ENCODE measurements at places on chromosomes 1 and 21.

GRCh38 chr21:46597896-46598343, 7.0 kb downstream of the S100B start:
- DNase-seq, result no peak

DNA sequence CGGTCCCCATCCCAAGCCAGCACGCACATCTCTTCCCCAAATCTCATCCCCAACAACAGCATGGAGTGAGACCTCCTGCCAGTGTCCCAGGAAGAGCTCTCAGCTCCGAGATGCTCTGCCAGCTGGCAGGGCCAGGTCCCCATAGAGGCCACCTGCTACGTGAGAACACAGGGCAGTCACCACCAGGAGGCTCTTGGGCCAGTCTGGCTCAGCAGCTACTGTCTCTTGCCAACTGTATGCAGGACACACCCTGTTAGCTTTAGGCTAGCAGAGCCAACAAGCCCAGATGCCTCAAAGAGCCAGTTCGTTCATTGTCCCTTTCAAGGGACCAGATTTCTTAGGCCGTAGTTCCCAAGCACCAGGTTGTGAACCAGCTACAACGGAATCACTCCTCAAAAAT, 36.9 kb downstream of the FBXO2 start:
- no peak for DNase-seq

GRCh38 chr1:90340606-90341005, 345.7 kb downstream of the ZNF326 start:
- no peak for DNase-seq

GRCh38 chr1:223035724-223036478, 107.1 kb downstream of the TLR5 start:
- no peak for DNase-seq

GRCh38 chr1:38000529-38001455, 4.5 kb downstream of the FHL3 start:
- DNase-seq, result no peak

GRCh38 chr1:54594463-54594862, 28.9 kb downstream of the FAM151A start:
- DNase-seq, result no peak

DNA sequence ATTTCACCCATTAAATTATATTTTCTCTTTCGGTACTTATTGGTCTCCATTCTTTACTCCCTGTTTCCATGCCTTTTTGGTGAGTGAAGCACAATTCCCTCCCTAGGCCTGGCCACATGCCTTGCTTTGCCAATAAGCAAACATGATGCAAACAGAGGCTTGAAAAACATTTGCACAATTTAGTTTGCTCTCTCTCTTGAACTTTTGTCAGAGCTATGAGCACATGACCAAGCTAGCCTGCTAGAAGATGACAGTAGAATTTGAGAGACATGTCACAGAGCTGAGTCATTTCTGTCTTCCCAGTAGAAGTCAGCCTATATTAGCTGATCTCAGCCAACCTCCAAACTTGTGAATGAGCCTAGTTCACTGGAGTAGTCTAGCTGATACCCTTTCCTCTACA, 24.6 kb downstream of the ANGPTL3 start:
- no peak for DNase-seq

- DNase-seq, result no peak
Measured at GRCh38 chr1:233490488-233490887, 123.4 kb upstream of the KCNK1 start.

DNA sequence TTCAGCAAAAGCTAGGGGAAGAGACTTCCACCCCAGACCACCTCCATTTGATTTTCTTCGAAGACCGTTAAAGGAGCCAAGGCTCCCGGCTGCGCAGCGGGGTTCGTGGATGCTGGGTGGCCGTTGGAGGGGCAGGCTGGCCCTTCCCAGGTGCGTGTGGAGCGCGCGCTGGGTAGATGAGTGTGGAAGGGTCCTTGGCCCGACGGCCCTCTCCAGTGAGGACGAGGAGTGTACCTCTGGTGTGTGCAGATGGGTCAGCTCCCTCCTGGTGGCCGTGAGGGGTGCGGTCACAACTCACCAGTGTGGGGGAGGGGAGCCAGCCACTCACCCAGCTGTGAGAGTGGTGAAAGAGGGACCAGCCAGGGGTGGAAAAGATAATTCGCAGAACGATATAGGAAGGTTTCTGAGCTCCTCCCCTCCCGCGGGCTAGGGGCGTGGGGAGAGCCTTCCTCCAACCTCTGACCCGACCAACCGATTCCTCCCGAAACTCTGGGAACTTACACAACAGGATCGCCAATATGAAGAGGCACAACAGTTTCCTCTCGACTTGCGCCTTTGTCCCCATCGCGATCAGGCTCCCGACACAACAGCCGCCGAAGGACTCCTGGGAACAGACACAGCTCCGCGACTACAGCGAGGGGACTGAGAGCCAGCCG, at the start of gene F11R:
Gene F11R (minus strand): TSS at position 644 of the 656 bp plus-strand sequence. CDS start 79 bp downstream, at position 565.
- DNase-seq, result no peak

GRCh38 chr21:35430260-35430659, 381.2 kb upstream of the RUNX1 start:
- no peak for DNase-seq

DNA sequence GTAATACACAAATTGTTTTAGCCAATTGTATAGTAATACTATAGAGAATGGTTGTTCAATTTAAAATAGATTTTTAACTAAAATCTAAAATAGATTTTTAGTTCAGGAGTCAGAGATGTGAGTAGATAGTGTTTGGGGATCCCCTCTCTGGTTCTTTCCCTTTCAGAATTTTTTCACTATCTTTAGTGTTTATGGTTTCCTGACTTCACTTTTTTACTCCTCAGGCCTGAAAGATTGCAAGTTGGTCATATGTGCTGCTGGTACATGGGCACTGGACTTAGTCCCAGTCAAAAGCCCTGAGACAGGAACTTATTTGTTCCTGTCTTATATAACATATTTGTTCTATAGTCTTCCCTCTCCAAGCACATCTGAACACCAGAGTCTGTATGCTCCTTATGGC, 96.8 kb upstream of the ATP1B1 start:
- DNase-seq, result no peak

DNA sequence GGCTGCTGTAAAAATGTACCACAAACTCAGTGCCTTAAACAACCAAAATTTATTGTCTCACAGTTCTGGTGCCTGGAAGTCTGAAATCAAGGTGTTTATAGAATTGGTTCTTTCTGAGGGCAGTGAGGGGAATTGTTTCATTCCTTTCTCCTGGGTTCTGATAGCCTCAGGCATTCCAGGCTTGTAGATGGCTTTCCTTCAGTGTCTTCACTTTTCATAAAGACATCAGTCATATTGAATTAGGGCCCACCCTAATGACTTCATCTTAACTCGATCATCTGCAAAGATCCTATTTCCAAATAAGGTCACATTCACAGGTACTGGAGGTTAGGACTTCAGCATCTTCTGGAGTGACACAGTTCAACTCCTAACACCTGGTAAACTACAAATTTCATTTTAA, 15.0 kb downstream of the CDKN2C start:
- DNase-seq, result no peak

DNA sequence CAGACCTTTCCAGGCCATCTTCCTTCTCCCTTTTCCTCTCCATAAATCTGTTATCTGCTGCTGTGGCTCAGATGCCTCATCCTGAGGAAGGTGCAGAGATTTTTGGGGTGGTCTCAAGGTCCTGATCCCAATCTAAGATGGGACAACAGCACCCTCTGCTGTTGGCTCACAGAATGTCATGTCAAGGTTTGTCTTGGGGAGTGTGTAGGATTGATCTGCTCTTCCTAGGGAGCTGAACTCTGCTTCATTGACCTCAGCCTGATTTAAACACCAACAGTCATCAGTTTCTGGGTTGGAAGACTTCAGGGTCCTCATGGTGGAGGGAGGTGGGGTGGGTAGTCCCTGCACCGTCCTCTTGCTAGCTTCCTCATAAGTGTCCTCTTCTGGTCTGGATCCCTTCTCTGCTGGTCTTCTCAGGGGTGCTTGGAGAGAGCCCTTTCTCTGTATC, 62.8 kb upstream of the LAX1 start:
- no peak for DNase-seq

DNA sequence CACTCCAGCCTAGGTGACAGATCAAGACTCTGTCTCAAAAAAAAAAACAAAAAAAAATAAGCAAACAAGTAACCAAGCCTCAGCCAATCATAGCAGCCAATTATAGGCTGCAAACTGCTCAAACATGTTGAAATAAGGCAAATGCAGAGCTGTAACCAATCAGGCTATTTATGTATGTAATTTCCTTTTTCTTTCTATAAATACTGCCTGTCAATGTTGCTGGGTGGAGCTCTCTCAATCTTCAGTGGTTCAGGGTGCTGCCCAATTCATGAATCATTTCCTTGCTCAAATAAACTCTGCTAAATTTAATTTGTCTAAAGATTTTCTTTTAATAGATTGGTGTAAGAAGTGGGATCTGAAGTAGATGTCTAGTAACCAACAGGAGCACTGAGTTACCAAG, 11.6 kb upstream of the CD1D start:
- DNase-seq, result no peak

DNA sequence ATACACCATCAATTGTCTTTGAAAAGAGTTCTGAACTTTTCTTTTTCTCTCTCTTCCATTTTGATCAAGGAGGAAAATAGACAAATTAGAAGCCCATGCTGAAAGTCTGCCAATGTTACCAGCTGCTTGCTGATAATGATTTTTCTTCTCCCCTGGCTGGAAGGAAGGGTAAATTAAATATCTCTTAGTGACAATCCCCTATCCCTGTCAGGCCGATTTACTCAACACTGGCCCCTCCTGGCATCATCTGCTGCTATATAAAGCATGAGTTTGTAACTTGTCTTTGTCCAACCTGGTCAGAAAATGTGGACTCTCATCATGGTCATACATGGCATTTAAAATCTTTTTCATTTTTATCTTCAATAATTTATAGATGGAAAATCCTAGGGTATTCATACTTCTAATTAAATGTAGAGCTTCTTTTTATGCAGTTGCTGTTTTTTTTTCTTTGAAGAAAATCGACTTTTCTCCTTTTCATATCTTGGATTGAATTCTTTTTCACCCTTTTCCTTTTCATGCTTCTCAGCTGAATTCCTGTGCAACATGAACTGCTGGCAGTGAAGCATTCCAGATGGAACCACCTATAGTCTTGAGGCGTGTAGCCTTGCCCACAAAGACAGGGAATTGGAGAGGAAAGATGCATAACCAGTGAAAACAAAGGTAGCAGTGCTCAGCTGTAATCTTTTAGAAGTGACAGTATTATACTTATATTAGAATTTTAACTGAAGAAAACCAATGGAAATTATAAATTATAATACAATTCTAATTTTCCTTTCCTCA, 214.7 kb upstream of the PTGFR start:
- no peak for DNase-seq

- DNase-seq, result no peak
Measured at GRCh38 chr1:2415337-2415736, 3.0 kb upstream of the PEX10 start.

DNA sequence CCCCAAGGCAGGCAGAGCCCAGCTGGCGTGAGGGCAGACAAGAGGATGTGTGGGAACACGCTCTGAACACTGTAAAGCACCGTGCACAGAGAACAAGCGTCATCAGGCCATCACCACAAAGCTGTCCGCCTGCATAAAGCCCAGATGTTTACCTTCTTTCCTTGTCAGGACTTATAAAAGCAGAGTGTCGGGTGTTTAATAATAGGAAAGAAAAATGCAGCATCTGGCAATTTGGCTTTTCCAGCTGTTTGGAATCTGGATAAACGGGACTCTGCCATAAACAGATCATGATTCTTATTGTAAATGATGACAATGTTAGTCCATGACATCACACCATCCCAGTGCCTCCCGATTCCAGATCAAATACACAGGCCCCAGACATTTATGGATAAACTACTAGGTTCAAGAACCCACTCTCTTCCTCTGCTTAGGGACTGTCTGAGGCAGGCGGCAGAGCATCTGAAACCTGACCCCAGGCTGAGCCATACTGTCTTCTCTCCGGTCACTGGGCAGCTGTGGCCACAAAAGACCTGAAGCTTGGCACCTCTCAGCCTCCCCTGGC, 4.2 kb downstream of the GLIS1 start:
- no peak for DNase-seq

GRCh38 chr1:174626031-174627025, 178.6 kb downstream of the GPR52 start:
- no peak for DNase-seq

DNA sequence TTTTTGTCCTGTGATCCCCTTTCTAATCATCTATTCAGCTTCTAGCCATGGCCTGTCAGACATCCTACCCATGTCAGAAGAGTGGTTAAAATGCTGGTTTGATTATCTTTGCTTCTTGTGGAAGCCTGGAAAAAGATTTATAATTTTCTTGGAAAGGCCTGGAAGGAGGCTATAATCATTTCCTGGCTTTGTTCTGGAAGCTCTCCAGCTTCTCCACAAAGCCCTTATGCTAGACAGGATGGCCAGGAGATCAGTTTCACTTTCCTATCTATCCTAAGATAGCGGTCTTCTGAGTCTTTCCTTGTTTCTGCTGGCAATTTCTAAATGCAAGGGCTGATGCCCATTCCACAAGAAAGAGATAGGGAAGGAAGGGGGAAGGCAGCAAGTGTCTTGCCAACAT, 90.9 kb upstream of the SLC44A3 start:
- DNase-seq, result no peak

DNA sequence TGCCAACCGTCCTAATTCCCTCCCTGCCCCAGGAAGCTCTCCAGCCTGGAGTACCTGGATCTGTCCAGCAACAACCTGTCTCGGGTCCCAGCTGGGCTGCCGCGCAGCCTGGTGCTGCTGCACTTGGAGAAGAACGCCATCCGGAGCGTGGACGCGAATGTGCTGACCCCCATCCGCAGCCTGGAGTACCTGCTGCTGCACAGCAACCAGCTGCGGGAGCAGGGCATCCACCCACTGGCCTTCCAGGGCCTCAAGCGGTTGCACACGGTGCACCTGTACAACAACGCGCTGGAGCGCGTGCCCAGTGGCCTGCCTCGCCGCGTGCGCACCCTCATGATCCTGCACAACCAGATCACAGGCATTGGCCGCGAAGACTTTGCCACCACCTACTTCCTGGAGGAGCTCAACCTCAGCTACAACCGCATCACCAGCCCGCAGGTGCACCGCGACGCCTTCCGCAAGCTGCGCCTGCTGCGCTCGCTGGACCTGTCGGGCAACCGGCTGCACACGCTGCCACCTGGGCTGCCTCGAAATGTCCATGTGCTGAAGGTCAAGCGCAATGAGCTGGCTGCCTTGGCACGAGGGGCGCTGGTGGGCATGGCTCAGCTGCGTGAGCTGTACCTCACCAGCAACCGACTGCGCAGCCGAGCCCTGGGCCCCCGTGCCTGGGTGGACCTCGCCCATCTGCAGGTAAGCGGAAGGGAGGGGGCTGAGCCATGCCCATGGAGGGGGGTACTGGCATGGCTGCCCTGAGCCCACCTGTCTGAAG, 16.5 kb downstream of the PODN start:
- no peak for DNase-seq

DNA sequence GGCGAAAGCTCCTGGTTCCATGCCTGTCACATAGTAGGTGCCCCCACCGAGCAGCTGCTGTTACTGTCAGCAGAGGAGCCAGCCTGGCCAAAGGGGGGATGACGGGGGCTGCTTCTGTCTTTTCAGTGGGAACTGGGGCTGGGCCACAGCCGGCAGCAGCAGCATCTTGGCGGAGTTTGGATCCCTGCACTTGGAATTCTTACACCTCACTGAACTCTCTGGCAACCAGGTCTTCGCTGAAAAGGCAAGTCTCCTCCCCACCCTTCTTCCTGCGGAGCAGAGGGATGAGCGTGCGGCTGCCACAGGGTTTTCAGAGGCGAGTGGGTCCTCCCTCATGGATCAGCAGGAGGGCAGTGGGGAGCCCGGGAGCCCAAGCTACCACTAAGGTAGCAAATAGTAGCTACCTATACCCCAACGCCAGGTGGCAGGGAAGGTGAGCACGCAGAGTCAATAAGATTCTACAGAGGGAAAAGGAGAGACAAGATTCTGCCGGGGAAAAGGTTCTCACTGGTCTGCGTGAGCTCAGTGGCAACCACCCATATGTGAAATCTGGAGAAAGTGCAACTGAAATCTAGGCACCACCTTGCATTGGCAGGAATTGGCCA, 41.4 kb upstream of the SELENON start:
- DNase-seq, result no peak

All from NCI-H1436 treated with DMSO at 0.1 percent for 48 hours (cell line).